ENCODE measurements at places on chromosomes 6 and 20. TPM values are rescaled to one million over a fixed set of nuclear protein-coding genes. Genes with fewer than 3 reads are reported as not detected.

The NKAPL gene
- 0.57 TPM for total RNA-seq

The TREML4 gene
- not detected for total RNA-seq

The BNIP5 gene
- not detected for total RNA-seq

The DEFB112 gene
- total RNA-seq, result not detected

The EFCAB8 gene
- total RNA-seq, result under 0.01 TPM

The MAVS gene
- total RNA-seq, result 35.7 TPM

The SHLD1 gene
- total RNA-seq, result 2.3 TPM

The SIRPD gene
- total RNA-seq, result not detected

The MCCD1 gene
- total RNA-seq, result not detected

The LY6G5B gene
- total RNA-seq, result 6.1 TPM

The SNAI1 gene
- total RNA-seq, result 6.5 TPM

The KIF25 gene
- not detected for total RNA-seq
